ENCODE measurements at places on chromosomes 6 and 20.

DNA sequence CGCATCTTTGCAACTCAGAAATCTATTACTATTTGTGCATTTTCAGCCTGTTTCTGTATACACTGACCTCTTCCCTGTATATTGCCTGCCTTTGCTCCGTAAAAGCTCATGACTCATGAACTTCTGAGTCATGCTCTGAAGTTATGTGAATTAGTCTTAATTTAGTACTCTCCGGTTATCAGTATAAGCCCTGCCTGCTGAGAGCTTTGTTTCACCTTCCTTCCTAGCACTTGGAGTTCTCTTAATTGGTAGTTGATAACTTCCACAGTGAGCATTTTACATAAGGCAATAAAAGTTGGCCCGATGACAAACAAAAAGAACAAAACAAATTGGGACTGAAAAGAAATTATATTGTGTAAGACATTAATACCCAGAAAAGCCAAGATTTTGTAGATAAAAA is 231.4 kb downstream of the GJA1 start:
- DNase-seq, result peak; percentile 8

GRCh38 chr6:150410399-150410798 is 41.6 kb downstream of the IYD start:
- no peak for DNase-seq

GRCh38 chr6:26273673-26274588 is 91.1 kb upstream of the BTN3A2 start:
- DNase-seq, result no peak

GRCh38 chr6:159056003-159056402 is 11.2 kb upstream of the TAGAP start:
- no peak for DNase-seq

- no peak for DNase-seq
Measured at GRCh38 chr20:8139899-8140298, 7.8 kb downstream of the PLCB1 start.

GRCh38 chr6:12890171-12890790 is 173.7 kb downstream of the PHACTR1 start:
- DNase-seq, result peak; percentile 15

Data from PC-9 (cell line).